ENCODE measurements at places on chromosomes 13 and 19.

DNA sequence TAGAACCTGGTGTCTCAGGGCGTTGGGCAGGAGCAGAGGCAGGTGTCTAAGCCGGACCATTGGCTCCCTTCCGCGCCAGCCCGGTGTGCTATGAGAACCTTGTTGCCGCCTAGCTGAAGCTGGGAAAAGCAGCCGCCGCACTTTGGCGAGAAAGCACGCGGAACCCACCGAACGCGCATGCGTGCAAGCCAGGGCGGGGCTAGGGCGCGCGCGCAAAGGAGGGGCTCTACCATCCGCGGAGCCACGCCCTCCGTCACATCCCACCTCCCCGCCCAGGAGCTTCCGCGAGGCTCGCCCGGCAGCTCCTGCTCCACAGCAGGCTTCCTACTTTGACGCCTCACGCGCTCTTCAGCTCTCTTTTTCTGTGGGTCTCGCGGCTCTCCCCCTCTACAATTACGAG, 51.3 kb downstream of the WDR87 start:
- DNase-seq, result peak; percentile 15

DNA sequence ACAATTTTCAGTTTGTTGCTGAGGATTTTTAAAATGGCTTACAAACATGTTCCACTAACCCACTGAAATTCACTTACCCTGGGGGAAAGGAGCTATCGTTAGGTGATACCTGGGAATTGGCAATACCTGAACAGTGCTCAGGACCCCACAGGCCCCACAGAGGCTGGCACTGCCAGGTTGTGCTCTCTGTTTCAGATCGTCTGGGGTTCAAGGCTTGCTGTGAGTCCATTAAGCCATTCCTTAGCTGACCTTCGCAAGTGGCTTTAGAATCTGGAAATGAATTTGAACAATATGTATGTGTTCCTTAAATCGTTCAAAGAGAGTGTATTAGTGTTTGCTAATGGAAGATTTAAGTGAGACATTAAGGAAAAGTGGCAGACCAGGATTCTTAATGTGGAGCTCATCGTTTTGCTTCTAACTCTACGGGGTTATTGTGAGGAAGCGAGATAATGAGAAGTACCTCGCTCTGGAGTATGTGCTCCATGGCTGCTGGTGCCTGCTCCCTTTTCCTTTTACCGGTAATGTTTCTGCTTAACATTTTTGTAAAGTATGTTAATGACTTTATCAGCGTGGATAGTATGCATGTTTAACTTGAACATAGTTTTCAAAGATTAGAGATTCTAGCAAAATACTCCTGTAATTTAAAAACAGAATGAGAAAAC, 13.6 kb downstream of the KLF5 start:
- DNase-seq, result no peak

- no peak for DNase-seq
Observed at GRCh38 chr13:43269037-43269481, 245.7 kb downstream of the DNAJC15 start.

- DNase-seq, result no peak
Observed at GRCh38 chr19:32540621-32541020, 40.4 kb upstream of the PDCD5 start.

DNA sequence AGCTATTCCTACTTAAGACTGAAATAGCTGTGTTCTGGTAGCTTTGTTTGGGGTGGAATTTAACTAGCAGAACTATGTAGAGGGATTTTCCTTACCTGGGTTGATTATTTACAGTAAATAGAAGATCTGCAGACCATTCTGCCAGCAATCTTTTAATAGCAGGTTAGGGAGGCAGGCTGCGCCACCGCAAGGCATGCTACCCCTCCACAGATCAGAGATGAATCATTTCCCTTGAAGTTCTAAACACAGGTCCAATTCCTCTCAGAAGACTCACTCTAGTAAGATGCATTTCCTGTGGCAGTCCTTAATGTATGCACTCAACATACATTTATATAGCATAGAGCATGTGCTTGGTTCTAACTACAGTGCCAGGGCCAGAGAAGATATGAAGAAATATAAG, 109.0 kb downstream of the TNFRSF19 start:
- no peak for DNase-seq

DNA sequence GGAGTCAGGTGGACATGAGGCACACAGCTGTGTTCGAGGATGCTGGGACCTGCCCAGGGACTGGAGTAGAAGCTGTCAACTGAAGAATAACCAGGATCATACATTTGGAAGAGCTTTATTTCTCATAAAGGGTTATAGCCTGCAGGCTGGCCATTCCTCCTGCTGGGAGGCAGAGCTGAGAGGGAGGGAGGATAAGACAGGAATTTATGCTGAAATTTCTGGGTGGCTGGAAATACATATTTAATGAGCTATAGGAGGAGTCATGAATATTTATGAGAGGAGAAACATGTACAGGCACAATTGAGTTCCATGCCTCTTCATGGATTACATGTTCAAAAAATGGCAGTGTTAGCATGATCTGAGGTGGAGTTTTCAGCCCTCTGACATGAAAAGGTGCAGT, 151.9 kb downstream of the SHISA2 start:
- DNase-seq, result no peak

- no peak for DNase-seq
Observed at GRCh38 chr19:37217480-37217774, 587 bp upstream of the ZNF383 start.

DNA sequence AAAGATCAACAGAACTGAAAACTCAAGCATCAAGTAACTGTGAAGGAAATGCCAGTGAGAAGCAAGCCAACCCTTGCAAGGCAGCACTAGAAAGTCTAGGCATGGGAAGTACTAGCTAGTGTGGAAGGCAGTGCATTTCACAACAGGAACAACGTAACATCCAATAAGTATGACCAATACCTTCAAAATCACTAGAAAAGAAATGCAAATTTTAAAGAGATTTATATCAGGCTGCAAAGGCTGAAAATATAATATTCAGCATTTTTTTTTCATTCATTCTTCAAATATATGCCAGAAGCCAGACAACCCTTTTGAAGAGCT, 121.9 kb downstream of the DLEU7 start:
- DNase-seq, result no peak

- DNase-seq, result no peak
Observed at GRCh38 chr13:27016875-27017274, 154.7 kb downstream of the USP12 start.

DNA sequence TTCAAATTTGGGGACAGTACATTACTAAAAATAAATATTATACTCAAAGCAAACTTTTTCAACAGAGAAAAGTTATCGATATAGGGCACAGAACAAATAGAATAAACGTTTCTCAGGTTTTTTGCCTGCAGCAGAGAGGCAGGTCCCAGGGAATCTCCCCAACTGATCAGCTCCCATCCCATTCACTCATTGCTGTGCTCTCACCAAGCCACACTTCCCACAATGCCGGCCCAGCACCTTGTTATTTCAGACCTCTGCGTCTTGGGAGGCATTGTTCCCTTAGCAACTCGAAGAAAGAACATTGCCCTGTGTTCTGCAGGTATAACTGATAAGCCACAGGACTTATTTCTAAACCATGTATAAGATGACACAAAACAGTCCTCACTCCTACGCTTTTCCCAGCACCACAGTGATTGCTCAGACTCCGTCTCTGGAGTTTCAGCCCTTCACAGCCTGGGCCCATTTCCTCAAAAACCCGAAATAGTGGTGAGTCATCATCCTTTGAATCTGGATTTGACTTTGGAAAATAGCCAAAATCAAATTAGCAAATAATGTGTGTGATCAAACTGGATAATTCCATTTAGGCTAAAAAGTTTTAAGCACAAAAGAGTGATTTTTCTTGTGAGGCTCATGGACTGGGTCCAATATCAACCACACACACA, 100.4 kb downstream of the DCLK1 start:
- no peak for DNase-seq

GRCh38 chr19:7242601-7243258, 51.5 kb downstream of the INSR start:
- no peak for DNase-seq

- DNase-seq, result no peak
Observed at GRCh38 chr19:53193535-53194222, 521 bp upstream of the ZNF665 start.

DNA sequence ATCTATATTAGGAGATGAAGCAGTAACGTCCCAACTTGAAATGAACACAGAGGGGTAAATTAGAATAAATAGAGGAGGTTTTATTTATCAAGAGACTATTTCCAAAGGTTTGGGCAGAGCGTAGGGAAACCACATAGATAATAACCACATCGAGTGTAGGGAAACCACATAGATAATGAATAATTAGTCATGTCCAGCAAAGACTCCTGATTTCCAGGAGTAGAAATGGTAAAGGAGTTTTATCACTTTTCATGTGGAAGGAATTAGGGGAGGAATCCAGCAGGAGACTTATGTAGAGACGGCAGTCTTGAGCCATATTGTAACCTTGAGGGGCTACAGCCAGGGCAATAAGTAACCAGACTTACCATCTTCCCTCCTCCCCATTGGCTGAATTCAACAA, 136.3 kb upstream of the CSNK1A1L start:
- DNase-seq, result no peak

GRCh38 chr19:3372413-3372812, 6.0 kb downstream of the NFIC start:
- DNase-seq, result no peak

DNA sequence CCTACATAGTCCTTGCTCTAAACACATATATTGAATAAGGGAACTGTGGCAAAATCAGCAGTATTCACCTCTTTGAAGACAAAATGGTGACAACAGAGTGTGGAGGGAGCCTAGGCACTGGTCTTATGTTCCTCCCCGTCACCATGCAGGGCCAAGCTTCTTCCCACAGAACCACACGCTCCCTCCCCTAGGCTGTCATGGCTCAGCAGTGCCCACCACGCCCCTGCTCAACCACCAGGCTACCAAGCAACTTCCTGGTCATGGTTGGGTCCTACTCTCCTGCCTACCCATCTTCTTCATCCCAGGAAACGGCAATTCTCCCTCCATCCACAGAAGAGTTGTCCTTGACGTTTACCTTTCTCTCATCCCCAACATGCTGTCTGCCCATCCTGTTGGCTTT, 126.1 kb downstream of the CRYL1 start:
- DNase-seq, result no peak

GRCh38 chr13:82720986-82721385, 1161.3 kb downstream of the SLITRK1 start:
- DNase-seq, result no peak

GRCh38 chr19:48421548-48421947, 24.2 kb upstream of the GRWD1 start:
- no peak for DNase-seq

DNA sequence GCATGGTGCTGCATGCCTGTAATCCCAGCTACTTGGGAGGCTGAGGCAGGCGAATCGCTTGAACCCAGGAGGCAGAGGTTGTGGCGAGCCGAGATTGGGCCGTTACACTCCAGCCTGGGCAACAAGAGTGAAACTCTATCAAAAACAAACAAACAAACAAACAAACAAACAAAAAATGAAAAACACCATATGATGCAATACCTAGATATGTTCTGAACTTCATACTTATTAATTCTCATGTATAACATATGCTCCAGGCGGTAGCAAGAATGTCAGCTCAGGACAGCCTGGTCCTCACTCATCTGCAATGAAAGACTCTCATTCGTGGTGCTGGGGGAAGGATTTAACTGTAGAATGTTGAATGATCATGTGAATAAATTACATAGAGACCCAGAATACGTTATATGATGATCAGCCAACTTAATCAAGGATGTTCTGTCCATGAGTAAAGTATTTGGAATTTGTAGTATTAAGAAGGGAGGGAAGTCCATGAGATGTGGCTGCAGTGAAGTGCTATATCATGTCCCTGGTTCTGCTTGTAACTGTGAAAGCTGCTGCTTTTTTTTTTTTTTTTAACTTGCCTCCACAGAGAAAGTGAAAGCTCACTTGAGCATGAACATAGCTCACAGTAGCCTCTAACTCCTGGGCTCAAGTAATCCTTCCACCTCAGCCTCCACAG, 206.8 kb downstream of the UQCRFS1 start:
- no peak for DNase-seq

Measured in midbrain (tissue), 1 donor.